ENCODE measurements at places on chromosomes 2 and 18.

- peak; percentile 61 for DNase-seq
Observed at GRCh38 chr2:135004005-135004746, 43.1 kb downstream of the MAP3K19 start.

- no peak for DNase-seq
Observed at GRCh38 chr18:50961974-50962373, 5.9 kb upstream of the ELAC1 start.

DNA sequence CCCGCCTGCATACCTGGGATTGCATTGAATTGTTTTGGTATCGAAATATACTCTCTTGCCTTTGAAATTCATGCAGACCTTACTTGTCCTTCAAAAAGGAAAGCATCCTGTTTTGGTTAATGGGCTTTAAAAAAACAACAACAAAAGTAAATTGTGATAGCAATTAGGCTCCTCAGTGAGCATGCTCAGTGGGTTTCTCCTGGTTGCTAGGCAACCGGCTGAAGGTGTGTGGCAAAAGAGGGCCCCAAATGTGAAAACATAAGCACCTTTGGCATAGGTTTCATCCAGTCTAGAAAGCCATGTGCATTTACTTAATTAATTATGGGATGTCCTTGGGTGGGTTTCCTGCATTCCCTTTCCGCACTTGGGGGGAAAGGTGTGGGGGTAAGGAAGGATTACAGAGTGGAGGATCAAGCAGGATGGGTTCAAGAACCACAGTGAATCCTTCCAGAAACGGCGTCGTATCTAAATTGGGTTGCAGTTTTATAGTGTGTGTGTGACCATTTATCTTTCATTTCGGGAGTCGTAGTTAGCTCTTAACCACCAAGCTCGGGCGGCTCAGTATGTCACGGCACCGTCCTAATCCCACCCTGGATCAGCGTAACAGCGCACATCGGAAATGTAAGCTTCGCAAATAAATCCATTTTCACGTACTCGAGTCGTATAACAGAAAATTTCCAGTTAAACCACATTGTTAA, 274.9 kb upstream of the TCF4 start:
- no peak for DNase-seq

GRCh38 chr2:28300485-28301341, 91.9 kb upstream of the FOSL2 start:
- no peak for DNase-seq

DNA sequence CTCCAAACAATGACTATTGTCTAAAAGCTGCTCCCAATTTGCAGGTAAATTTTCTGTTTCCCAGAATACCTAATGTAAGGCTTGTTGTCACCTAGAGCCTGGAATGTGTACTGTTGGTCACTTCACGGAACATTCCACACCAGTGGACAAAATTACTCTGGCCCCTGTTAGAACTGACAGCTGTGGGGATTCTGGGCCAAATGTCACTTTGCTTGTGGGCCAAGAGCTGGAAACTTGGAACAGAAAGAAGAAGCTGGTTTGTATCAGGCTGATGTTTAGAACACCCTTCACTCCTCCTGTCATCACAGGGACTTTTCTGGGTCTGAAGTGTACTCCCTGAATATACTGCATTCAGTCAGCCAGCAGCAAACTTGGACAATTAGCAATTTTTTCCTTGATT, 495.6 kb upstream of the SYT4 start:
- DNase-seq, result no peak

DNA sequence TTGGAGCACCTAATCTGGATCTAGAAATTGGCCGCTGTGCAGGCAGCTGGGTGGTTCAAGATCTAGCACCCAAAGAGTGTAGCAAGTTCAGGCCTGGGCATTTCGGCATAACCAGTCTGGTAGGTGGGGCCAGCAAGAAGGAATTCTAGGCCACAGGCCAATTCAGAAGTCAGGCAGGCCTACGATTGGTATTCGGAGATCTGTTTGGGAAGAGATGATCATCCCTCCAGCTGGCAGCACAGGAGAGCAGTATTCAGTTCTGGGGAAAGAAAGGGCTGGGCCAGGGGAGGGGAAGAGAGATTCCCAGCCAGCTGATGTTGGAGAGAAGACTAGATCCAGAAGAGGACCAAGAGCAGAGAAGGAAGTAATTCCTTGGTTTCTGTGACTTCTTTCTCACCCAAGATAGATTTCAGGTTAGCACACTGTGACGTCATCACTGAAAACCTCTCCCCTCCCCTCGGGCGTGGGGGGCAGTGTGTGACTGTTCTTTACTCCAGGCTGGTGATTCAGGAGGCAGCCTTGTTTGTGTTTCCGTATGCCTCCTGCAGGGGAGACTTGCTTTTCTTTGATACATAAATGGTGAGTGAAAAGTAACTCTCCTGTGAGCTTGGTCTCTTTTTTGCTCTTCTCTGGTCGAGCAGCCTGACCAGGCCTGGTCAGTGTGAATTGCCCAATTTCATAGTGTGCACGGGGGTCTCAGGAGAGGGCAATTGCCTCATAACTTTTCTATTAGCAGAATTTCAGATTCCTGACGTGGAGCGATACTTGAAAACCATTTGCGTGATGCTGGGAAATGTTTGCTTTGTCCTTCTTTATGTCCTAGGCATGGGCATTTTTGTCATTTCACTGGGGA, 61.1 kb downstream of the MEIS1 start:
- no peak for DNase-seq

- DNase-seq, result no peak
Observed at GRCh38 chr2:155733091-155733853, 599.2 kb downstream of the NR4A2 start.

GRCh38 chr2:86747711-86748639, 27.9 kb downstream of the RMND5A start:
- no peak for DNase-seq

- no peak for DNase-seq
Observed at GRCh38 chr18:3839581-3839981, 389.6 kb downstream of the TGIF1 start.

DNA sequence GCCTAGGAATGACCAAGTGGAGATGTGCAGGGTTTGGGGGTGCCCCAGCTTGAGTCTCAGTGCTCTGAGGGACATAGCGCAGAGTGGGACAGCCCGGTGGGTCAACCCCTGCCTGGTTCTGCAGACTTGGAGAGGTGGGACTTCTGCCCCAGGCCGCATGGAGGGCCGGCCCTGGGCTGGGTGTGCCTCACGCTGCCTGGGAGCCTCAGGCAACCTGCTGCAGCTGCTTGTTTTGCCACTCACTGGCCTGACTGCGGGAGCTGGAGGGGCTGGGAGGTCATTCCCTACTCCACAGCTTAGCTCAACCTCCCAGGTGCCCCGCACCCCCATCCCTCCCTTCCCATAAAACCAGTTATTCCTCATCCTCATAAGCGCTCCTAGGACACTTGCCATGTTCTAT, 33.1 kb downstream of the ODC1 start:
- DNase-seq, result no peak

Data from hypothalamus (tissue), 51 donors.